Activated T-helper 2 cell treated with anti-CD3 and anti-CD28 coated beads, Interferon-gamma antibody, Interleukin-2, Interleukin-4, amounts not matched to agents 10 μg/mL and 5 μg/mL and 100 μg/mL, durations not matched to agents 14 hours and 24 hours and 36 hours (primary cell): ENCODE measurements at places on chromosomes 16 and 17. TPM values are rescaled to one million over a fixed set of nuclear protein-coding genes. Genes with fewer than 3 reads are reported as not detected.

CDH13 gene
- not detected in 2 replicates for total RNA-seq

SYT17 gene
- total RNA-seq, result 0.34 and 0.57 TPM in 2 replicates

EVI2B gene
- total RNA-seq, result 13.0 and 13.9 TPM in 2 replicates

LRRC45 gene
- 32.3 and 33.4 TPM in 2 replicates for total RNA-seq

NEUROD2 gene
- not detected in 2 replicates for total RNA-seq

CHST4 gene
- total RNA-seq, result 0.09 TPM in 1 of 2 replicates, not detected in the other

PRSS21 gene
- total RNA-seq, result 11.4 and 11.5 TPM in 2 replicates

GRCh38 chr16:68778551-68779231 is 41.6 kb downstream of the CDH1 start:
- no peaks in the 10 kb centered on the region for H3K36me3 ChIP-seq
- H3K27ac ChIP-seq, result no peak overlapping the region
- DNase-seq, result no peak

- peaks cover 90% of the 10 kb centered on the region for H3K36me3 ChIP-seq
- no peak overlapping the region for H3K27ac ChIP-seq
- DNase-seq, result no peak
- no peaks in the 10 kb centered on the region for H3K27me3 ChIP-seq
Measured at GRCh38 chr17:64074704-64075426, 54.4 kb upstream of the ICAM2 start.

- no peak overlapping the region for H3K4me3 ChIP-seq
- H3K27me3 ChIP-seq, result peaks cover 39% of the 10 kb centered on the region
- H3K36me3 ChIP-seq, result no peaks in the 10 kb centered on the region
- peaks cover 2% of the 10 kb centered on the region for H3K4me1 ChIP-seq
- no peak for DNase-seq
Measured at GRCh38 chr17:42766124-42766523, 5.1 kb downstream of the RAMP2 start.

- no peaks in the 10 kb centered on the region for H3K4me1 ChIP-seq
- H3K36me3 ChIP-seq, result no peaks in the 10 kb centered on the region
- H3K27ac ChIP-seq, result no peak overlapping the region
- no peaks in the 10 kb centered on the region for H3K27me3 ChIP-seq
- H3K4me3 ChIP-seq, result no peak overlapping the region
Measured at GRCh38 chr16:66188917-66189725, 177.4 kb upstream of the CDH5 start.

DNA sequence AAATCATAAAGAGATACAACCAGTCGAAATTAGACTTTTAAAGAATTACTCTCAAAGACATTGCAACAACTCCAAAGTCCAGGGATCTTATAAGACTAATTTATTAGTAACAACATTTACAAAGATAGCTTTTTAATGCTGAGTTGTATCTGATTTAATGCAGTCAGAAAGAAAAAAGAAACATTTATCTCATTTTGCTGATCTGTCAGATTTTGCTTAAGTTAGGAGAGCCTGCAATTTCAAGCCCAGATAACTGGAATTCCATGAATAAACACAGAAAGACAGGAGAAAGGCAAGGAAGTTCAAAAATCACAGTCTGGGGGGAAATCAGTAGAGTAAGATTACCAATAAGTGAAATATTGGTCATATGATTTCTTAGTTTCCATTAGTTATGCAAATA is 22.9 kb downstream of the SLFN11 start:
- H3K4me1 ChIP-seq, result peaks cover 20% of the 10 kb centered on the region
- no peak overlapping the region for H3K4me3 ChIP-seq
- H3K36me3 ChIP-seq, result peaks cover 59% of the 10 kb centered on the region
- H3K27me3 ChIP-seq, result no peaks in the 10 kb centered on the region
- H3K27ac ChIP-seq, result no peak overlapping the region
- DNase-seq, result no peak

DNA sequence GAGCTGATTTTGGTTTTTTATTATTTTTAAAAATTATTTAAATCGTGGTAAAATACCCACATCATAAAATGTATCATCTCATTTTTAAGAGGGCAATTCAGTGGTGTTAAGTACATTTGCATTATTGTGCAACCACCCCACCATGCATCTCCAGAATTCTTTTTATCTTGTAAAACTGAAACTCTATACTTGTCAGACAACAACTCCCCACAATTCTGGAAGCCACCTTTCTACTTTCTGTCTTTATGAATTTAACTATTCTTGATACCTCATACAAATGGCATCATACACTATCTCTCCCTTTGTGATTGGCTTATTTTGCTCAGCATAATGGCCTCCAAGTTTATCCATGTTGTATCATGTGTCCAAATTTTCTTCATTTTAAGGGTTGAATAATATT is 97.9 kb downstream of the HS3ST3B1 start:
- no peak for DNase-seq
- H3K27ac ChIP-seq, result no peak overlapping the region
- H3K4me1 ChIP-seq, result peaks cover 7% of the 10 kb centered on the region
- no peaks in the 10 kb centered on the region for H3K36me3 ChIP-seq
- no peak overlapping the region for H3K4me3 ChIP-seq

GRCh38 chr16:20348365-20349185 is 3.9 kb downstream of the UMOD start:
- no peaks in the 10 kb centered on the region for H3K36me3 ChIP-seq
- no peak overlapping the region for H3K4me3 ChIP-seq
- H3K27me3 ChIP-seq, result no peaks in the 10 kb centered on the region

GRCh38 chr17:48747445-48748363 is 19.2 kb upstream of the HOXB13 start:
- DNase-seq, result no peak
- no peak overlapping the region for H3K4me3 ChIP-seq
- peaks cover 86% of the 10 kb centered on the region for H3K27me3 ChIP-seq
- H3K27ac ChIP-seq, result no peak overlapping the region
- no peaks in the 10 kb centered on the region for H3K4me1 ChIP-seq
- H3K36me3 ChIP-seq, result no peaks in the 10 kb centered on the region

DNA sequence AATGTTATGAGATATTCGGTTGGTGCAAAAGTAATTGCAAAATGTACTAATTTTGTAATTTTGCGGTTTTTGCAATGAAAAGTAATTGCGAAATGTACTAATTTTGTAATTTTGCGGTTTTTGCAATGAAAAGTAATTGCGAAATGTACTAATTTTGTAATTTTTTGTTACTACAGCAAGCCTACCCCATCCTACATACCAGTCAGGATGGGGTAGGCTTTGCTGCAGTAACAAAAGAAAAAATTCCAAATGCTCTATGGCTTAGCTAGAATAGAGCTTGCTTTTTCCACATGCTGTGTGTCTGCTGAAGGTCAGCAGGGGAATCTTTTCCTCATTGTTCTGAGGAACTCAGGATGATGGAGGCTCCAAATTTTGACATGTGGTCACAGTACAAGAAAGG is 83.3 kb upstream of the GPRC5B start:
- H3K36me3 ChIP-seq, result no peaks in the 10 kb centered on the region
- H3K4me3 ChIP-seq, result no peak overlapping the region
- H3K27ac ChIP-seq, result no peak overlapping the region
